IMR-90 (cell line): ENCODE measurements at places on chromosomes 12 and 14. TPM values are rescaled to one million over a fixed set of nuclear protein-coding genes. Genes with fewer than 3 reads are reported as not detected.

DNA sequence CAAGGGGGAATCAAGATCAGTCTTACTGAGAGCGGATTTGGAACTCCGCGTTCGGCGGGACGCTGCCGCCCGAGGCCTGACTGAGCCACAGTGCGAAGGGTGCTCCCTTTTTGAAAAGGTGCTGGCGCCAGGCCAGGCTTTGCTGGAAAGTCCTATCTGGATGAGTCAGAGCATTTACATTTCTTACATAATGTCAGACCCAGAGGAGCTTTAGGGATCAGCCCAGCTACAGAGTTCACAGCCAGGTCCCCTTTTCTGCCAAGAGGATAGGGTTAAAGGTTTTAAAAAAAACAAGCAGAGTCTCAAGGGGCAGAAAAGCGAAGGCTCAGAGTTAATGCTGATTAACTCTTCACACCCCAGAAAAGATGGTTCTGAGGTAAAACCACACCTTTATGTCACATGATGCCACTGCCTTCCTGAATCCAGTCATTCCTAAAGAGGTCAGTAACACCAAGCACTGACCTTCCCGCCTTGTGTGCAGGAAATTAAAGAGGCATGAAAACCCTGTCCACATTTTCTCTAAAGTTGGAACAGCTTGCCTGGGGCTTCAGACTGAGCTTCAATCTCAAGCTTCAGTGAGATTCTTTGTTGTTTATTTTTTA is 11.7 kb upstream of the FBXL14 start:
- peak; percentile 84 for DNase-seq

GRCh38 chr12:64170024-64170423 is 52.1 kb downstream of the KICS2 start:
- DNase-seq, result no peak

DNA sequence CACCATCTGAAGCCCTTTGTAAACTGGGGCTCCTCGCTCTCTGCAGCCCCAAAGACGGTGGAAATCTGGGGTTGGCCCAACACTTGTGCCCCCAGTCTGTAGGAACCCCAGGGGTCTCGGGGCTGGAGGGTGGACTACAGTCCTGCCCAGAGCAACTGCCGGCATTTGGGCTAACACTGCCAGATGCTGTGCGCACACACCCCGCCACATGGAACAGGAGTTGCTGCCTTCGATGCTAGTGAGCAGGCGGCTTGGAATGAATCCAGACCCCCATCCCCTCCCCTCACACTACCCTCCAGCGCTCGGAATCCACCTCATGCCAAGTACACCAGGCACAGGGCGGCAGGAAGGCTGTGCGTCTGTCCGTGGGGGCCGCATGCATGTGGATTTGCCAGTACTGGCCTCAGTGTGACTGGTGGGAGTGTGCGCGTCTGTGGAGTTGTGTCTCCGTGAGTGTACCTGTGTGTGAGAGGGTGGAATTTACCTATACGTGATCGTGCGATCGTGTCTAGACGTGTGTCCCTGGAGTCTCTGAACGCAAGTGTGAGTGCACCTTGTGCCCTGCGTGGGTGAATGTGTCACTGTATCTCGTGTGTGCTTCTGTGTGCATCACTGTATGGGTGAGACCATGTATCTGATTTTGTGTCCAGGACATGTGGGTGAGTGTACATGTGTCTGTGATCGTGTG is 5.1 kb downstream of the LHX5 start:
- DNase-seq, result no peak

DNA sequence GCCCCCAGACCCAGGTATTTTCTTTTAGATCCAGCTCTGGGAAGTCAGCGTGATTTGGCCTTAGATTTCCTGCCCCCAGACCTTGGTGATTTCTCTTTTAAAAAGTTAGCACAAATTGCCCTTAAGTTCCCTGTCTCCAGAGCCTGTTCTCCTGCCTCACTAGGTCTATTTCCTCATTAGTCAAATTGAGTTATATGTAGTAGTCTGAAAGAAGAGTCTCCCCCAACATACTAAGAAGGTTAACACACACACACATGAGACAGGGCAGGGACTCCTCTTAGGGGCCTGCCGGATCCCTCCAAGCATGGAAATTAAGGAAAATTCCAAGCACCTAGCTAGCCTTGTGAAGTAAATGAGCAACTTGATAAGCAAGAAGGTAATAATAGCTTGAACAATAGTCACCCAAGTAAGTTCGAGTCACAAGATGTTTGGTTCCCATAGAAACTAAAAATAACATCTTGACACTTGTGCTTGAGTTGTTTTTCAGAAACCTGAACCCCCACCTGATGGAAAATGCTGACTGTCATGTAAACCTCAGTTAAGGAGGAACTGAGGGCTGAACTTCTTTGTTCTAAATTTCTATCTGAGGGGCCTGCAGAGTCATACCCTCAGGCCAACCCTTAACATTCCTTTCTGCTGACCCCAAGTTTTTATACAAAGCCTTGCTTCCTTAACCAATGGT is 51.6 kb downstream of the CAND1 start:
- DNase-seq, result peak; percentile 18

YARS2 gene
- total RNA-seq, result 21.9 and 26.9 TPM in 2 replicates

- peak; percentile 15 for DNase-seq
These were observed 20.9 kb upstream of the SCFD1 start for GRCh38 chr14:30600922-30601918.

- DNase-seq, result no peak
These were observed 5.6 kb downstream of the OR10P1 start for GRCh38 chr12:55642267-55642666.

GRCh38 chr12:105706321-105706972 is 376.0 kb downstream of the C12orf75 start:
- DNase-seq, result peak; percentile 70

- DNase-seq, result no peak
These were observed 553.0 kb downstream of the RPS29 start for GRCh38 chr14:49033131-49033530.

GRCh38 chr14:53953828-53954550 is 2.6 kb downstream of the BMP4 start:
- DNase-seq, result peak; percentile 29

DNA sequence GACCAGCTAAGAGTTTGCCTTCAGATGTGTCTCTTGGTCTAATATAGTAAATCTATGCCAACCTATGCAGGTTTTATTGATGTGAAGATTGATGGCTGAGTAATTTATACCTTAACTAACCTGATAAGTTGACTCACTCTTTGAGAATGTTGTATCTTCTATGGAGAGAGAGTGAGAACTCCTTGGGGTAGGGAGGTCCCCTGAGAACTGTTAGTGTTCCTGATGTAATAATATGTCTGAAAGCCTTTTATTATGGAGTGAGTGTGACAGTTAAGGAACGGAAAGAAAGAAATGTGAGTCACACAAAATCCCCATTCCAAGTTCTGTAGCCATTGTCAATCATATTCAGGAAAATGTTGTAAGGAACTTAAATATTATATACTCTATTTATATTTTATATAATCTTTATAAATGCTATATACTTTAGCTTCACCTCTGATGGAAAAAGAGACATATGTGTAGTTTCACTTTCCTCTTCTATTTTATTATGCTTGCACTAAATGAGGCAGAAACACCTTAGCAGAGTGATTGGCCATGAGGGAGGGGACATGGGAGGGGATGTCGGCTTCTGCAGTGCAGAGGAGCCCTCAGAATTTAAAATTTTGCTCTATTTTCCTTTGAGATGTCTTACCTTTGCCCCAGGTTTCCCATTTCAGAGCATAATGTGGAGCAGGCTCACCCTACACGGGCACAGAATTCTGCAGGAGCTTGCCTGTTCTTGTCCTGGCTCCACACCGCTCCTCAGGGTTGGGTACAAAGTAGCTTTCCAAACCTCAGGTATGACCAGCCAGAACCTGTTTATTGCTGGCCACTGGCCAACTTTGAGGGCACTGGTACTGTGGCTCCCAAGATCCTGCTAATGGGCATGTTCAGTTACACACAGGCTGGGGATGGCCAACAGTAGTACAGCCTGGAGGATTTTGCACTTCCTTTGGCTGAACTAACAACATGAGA is 57.7 kb downstream of the ARF6 start:
- DNase-seq, result no peak

GRCh38 chr12:123773375-123773774 is 11.3 kb downstream of the DNAH10 start:
- DNase-seq, result no peak

TROAP gene
- 15.6 and 21.5 TPM in 2 replicates for total RNA-seq

DNA sequence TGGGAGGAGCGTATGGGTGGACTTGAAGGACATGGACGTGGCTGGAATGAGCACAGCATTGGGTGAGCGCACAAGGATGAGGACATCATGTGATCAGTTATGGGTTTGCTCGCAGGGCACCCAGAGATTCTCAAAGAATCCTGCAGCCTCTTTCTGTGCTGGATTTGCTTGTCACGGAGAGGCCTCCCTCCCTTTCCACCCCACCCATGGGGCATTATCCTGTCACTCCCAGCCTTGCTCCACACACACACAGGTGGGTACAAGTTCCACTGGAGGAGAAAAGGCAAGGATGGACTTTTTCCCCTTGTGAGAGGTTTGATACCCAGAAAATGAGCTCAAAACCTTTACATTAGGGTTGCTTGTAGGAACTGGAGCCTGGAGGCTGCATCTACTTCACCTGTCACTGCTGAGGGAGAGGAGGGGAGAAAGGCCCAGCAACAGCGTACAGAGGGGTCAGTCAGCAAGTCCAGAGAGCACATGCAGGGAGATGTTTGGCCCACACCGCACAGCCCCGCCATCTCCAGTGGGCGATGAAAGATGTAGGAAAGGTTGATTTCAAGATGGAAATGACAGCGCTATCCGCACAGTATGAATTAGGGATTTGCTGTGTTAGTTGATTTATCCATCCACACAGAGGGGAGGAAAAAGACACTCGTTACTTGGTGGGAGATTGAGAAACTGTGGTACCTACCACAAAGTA is 112.7 kb downstream of the GCH1 start:
- DNase-seq, result no peak

- no peak for DNase-seq
These were observed 4.8 kb downstream of the RPL10L start for GRCh38 chr14:46646796-46647195.

DNA sequence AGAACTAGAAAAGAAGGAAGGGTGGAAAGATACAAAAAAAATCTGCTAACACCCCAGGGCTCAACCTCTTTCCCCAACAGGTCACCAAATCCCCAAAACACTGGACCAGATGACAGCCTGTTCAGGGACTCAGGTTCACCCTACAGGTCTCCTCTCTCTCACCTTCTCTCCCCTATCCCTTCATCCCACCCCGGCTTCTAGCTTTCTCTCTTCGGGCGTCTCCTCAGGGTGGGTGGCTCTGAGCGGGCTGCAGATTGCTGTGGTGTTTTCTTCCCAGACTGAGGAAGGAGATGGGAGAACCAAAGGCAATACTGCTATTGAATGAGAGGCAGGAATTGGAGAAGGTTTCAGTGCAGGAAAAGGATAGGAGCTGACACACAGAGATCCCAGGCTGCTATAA is 39.3 kb downstream of the ANO2 start:
- DNase-seq, result no peak

- DNase-seq, result no peak
These were observed 11.1 kb downstream of the DCN start for GRCh38 chr12:91171476-91171875.

CACNA2D4 gene
- total RNA-seq, result 0.18 and 0.28 TPM in 2 replicates

DNA sequence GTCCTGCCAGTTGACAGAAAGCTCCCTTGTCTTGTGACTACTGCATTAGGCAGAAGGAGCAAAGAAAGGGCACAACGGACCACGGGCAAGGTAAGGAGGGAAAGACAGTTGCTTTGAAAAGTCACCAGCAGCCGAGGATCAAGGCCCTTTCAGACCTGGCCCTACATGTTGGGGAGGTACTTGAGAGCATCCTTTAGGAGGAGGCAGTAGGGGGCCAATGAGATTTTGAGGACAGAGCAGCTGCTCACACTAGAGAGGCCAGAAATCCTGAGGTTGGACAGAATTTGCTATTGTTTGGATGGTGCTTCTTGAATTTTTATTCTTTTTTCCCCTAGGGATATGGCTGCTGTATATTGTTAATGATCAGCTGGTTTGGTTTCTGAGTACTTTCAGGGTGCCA is 135.5 kb upstream of the PZP start:
- DNase-seq, result no peak

DNA sequence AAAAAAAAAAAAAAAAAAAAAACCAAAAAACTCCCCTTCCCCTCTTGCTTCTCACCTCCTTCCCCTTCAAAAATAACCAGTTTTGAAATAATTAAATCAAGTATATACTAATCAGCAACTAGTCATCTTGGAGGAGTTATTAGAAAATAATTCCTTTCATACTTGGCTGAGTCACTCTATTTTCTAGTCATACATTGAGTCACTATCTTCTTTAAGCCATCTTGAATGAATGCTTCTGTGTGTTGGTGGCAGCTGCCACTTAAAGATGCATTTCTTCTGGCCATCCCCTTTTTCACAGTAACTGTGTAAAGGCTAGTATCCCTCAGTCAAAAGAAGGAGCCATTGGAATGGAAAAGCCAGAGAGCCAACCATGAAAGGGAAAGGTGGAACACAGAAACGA is 84.2 kb upstream of the TMEM263 start:
- peak; percentile 66 for DNase-seq

DNA sequence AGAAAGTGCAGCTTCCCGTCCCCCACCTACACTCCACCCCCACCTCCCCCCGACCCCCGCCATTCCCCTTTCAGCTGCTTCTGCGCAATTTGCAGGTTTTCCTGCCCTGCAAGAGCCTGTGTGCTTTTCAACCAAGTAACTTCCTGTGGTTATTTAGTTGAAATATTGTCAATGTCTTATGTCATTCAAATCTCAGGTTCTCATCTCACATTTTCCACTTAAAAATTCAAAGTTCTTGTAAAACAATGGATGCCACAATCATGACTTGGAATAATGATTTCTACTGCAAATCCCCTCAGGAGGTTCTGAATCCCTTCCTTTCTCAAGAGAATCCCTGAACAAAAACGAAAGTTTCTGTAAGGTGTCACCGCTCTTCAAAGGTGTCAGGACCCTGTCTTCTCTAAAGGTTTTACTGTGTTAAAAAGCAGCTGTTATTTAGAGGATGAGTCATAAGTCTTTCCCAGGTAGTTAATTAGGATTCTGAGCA is 31.6 kb downstream of the WBP11 start:
- DNase-seq, result no peak

GRCh38 chr14:100783630-100784370 is 42.1 kb upstream of the MEG3 start:
- DNase-seq, result no peak
